SK-N-SH treated with all-trans-retinoic acid at 6 μM for 48 hours (cell line): ENCODE measurements at places on chromosomes 3 and 15.

GRCh38 chr3:184361532-184361931 is at the start of the genes CLCN2 and POLR2H:
Gene CLCN2, minus strand, starts transcription at chr3:184361605. Its CDS starts 126 bp downstream, at chr3:184361479.
Gene POLR2H, plus strand, starts transcription at chr3:184361710. Its CDS starts 1,783 bp downstream, at chr3:184363493.
- ATAC-seq, result peak; percentile 69

DNA sequence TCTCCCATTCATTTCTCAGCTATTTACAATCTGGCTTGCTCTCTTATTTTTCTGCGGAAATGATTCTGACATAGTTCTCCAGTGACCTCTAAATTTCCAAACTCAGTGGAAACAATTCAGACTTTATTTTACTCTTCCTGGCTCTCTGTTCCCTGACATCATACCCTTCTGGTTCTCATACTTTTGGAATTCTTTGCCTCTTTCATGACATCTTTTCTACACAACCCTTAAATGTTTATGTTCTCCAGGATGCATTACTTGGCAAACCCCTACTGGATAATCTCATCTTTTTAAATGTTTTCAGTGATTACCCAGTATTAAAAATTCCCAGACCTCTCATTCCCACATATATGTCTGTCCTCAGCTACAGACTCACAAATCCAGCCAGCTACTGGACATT is 23.9 kb upstream of the PLSCR4 start:
- ATAC-seq, result no peak

- peak; percentile 57; the same call in 2 of the 3 replicates for ATAC-seq
Observed at GRCh38 chr15:70355275-70355795, 257.6 kb upstream of the TLE3 start.

DNA sequence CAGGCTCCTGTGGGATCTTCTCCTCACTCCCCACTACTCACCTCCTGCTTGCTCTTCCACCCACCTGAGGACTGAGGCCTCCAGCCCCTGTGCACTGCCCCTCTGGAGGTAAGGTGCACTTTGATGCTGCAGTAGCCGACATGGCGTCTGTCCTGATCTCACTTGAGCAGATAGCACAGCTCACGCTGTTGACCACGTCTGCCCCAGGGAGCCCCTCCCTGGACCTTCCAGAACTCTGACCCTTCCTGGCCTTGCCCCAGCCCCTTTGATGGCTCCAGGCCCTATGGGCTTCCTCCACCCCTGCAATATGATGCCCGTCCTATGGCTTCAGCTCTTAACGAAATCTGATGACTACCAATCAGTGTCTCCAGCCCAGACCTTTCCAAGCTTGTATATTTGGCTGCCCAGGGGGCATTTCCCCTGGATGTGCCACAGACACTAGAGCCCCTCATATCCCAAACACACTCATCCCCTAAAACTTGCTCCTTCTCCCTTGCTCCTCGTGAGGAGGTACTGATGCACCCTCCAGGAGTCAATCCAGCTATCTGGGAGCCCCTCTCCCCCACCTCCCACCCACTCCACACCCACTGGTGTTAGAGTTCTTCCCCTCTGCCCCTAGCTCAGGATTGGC is 27.1 kb downstream of the KY start:
- no peak for ATAC-seq

- ATAC-seq, result peak; percentile 45
Observed at GRCh38 chr3:99720985-99721632, 82.7 kb downstream of the COL8A1 start.

DNA sequence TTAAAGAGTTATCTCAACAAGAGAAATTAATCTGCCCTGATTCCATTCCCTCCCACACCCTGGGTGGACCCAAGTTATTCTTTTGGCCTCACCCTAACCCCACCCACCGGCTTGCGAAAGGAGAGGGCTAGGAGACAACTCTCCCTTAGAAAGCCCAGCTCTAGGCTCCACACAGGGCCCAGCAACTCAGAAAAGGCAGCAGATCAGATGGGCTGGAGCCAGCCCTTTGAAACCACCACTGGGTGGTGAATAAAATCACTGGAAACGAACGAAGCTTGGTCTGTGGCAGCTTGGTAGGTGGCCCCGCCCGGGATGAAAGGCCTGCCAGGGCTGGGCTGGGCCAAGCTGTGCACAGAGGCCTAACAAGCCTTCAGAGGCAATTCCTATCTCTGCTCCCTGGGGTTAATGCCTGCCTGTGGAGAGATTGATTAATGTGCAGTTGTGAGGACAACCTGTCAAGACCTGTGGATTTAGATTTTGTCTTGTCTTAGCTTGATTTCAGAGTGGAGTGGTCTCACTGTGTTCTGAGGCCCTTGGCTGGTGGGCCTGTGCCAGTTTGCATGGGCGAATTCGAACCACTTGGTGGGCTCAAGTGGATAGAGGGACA is 38.8 kb downstream of the BHLHE40 start:
- ATAC-seq, result no peak; the same call in 1 of the 3 replicates

GRCh38 chr3:68135067-68135466 is 480.7 kb upstream of the SUCLG2 start:
- ATAC-seq, result no peak

GRCh38 chr3:98902351-98902740 is 851 bp upstream of the DCBLD2 start:
- ATAC-seq, result no peak

GRCh38 chr3:24867783-24868182 is 373.1 kb upstream of the THRB start:
- no peak for ATAC-seq

- peak; percentile 18 for ATAC-seq
Observed at GRCh38 chr15:88621789-88622604, 857 bp downstream of the AEN start.

GRCh38 chr3:157354722-157355121 is 81.9 kb upstream of the PTX3 start:
- peak; percentile 55 for ATAC-seq

GRCh38 chr3:174198199-174198598 is 660.9 kb upstream of the NAALADL2 start:
- ATAC-seq, result no peak

DNA sequence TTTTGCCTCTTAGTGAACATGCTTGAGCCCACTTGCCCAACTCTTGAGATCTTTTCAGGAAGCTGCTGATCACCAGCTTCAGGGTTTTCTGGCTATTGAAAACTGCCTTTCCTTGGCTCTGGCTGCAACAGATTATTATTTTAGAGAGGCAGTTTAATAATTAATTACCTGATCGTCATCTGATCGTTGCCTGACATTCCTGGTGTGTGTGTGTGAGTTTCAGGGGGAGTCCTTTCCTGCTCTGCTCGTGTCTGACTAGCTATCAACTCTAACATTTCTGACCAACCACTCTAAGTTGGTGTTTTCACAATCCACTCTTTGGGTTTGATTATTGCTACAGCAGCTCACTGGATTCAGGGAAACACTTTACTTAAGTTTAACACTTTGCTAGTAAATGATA is 84.3 kb upstream of the SPATA16 start:
- no peak for ATAC-seq

DNA sequence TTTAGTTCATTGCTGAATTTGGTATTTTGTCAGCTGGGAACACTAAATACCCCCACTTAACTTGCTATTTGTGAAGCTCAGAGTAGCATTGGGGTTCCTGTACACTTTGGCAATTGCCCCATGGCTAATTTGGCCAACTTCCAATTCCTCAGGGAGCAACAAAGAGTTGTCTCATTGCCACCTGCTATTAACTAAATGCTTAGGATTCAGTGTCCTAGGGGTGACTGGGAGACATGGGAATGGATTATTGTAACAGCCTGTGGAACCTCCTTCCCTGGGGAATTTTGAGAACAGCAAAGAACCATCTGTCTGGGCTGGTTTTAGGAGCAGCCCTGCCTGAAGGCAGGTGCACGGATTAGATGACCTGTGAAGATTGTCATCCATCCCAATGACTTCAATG is 437.4 kb upstream of the TPRG1 start:
- no peak for ATAC-seq

- ATAC-seq, result no peak
Observed at GRCh38 chr3:27535809-27536392, 51.7 kb upstream of the SLC4A7 start.

DNA sequence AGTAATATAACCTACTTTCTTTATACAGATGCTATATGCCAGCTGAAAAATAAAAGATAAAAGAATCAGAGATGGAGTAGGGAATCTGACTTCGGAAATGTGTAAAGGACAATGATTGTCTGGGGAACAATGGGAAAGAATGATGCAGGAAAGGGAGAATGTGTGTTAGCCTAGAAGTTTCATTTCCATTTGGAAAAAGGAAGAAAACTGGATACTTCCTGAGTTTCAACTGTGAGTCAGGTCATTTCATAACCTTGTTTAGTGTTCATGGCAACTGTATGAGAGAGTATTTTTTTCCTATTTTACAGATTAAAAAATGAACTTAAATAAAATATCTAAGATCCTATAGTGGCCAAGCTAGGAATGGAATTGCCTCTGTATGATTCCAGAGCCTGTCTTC is 261.3 kb upstream of the NECTIN3 start:
- no peak for ATAC-seq

- ATAC-seq, result peak; percentile 88
Observed at GRCh38 chr3:55549177-55549576, 62.1 kb upstream of the WNT5A start.

DNA sequence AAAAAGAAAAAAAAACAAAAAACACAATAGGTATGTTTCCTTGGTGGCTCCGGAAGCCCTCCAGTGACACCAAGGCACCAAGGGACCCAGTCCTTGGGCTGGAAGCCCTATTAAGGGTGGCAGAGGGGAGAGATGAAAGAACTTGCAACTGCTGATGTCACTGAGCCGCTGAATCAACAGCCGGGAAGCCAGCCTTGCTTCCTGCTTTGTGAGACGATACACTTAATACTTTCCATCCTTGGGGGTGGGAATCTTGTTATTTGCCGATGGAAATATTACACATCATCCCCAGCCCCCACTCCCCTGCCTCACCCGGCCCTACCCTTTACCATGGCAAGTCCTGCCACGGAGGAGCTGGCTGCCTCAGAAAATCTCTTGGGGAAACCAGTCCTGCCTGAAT is 5.6 kb upstream of the ISLR2 start:
- ATAC-seq, result no peak

DNA sequence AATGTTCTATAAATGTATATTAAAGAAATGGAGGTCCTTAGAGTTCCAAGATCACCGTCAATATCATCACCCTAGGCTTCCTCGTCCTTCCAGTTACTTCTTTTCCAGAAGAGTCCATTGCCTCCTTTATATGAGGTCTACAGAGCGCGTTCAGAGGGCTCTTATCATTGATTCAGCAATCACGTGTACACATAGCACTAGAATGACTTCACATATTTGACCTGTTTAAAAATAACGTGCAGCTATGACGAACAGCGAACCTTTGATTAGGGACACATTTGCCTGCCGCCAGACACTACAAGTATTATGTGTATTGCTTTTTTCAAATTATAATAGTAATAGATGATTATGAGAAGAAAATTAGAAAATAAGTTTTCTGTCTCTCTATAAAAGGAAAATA is 26.0 kb downstream of the IGF1R start:
- ATAC-seq, result no peak

- ATAC-seq, result no peak
Observed at GRCh38 chr3:41489231-41489630, 289.9 kb downstream of the CTNNB1 start.

DNA sequence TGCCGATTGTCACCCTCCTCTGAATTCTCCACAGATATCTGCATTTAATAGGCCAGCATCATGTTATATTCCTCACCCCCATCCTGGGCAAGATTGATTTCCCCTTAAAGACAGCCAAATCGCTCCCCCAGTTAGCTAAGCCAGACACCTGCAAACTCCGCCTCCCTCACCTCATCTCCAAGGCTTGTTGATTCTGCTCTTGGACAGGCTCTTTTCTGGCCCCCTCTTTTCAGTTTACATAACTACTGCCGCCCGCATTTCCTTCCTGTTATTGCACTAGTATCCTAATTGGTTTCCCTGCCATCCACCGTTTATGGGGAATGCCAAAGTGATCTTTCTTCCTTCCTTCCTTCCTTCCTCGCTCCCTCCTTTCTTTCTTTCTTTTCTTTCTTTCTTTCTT is 214.7 kb upstream of the MRPL3 start:
- ATAC-seq, result no peak

- no peak for ATAC-seq
Observed at GRCh38 chr3:187968883-187969580, 184.9 kb upstream of the LPP start.

- ATAC-seq, result no peak
Observed at GRCh38 chr3:152910966-152911365, 76.0 kb downstream of the P2RY1 start.
